Airway epithelial cell (primary cell): ENCODE measurements at places on chromosomes 1 and 21. TPM values are rescaled to one million over a fixed set of nuclear protein-coding genes. Genes with fewer than 3 reads are reported as not detected.

The CSMD2 gene
- not detected in 2 replicates for total RNA-seq

The KCNT2 gene
- total RNA-seq = not detected in 2 replicates

The AGRN gene
- 269 and 285 TPM in 2 replicates for total RNA-seq

The TSPEAR gene
- total RNA-seq = not detected in 2 replicates

The CYP2J2 gene
- 3.0 and 4.0 TPM in 2 replicates for total RNA-seq

The A3GALT2 gene
- total RNA-seq = not detected in 2 replicates

The KIRREL1 gene
- total RNA-seq = 49.7 and 65.4 TPM in 2 replicates

The KRTAP19-2 gene
- not detected in 2 replicates for total RNA-seq

The IPP gene
- total RNA-seq = 6.7 and 8.0 TPM in 2 replicates

The DISC1 gene
- total RNA-seq = 0.99 and 2.8 TPM in 2 replicates

The KIAA1614 gene
- 0.21 and 0.28 TPM in 2 replicates for total RNA-seq

The KCNAB2 gene
- 2.0 and 2.3 TPM in 2 replicates for total RNA-seq

The OR2L13 gene
- not detected in 2 replicates for total RNA-seq

The HEATR1 gene
- total RNA-seq = 12.5 and 19.5 TPM in 2 replicates

The ASCL5 gene
- not detected in 2 replicates for total RNA-seq

The PLA2G5 gene
- not detected in 2 replicates for total RNA-seq

The ANKRD65 gene
- total RNA-seq = 21.4 and 24.3 TPM in 2 replicates

The ZNF683 gene
- total RNA-seq = not detected in 2 replicates

The C1orf226 gene
- 0.46 and 1.1 TPM in 2 replicates for total RNA-seq

The CGN gene
- total RNA-seq = 5.8 and 10.7 TPM in 2 replicates
